ENCODE measurements at places on chromosomes 12 and 14.

GRCh38 chr12:54891717-54892478 is 37.6 kb downstream of the MUCL1 start:
- no peak for DNase-seq

DNA sequence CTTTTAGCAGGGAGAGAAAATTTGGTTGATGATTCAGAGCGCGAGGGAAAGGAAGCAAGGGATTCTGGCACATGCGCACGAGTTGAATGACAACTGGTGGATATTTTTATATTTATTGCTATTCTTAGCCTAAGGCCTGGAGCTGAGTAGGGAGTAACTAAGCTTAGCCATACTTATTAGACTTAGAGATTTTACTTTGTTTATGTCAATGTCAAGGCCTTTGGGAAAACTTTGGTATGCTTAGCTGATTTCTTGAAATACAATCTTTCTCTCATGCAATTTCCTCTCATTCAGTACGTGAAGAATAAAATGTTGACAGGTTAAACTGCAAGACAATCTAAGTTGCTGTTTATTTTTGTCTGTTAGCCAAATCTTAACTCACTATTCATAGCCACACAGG is 101.1 kb downstream of the CRADD start:
- DNase-seq, result peak; percentile 67

DNA sequence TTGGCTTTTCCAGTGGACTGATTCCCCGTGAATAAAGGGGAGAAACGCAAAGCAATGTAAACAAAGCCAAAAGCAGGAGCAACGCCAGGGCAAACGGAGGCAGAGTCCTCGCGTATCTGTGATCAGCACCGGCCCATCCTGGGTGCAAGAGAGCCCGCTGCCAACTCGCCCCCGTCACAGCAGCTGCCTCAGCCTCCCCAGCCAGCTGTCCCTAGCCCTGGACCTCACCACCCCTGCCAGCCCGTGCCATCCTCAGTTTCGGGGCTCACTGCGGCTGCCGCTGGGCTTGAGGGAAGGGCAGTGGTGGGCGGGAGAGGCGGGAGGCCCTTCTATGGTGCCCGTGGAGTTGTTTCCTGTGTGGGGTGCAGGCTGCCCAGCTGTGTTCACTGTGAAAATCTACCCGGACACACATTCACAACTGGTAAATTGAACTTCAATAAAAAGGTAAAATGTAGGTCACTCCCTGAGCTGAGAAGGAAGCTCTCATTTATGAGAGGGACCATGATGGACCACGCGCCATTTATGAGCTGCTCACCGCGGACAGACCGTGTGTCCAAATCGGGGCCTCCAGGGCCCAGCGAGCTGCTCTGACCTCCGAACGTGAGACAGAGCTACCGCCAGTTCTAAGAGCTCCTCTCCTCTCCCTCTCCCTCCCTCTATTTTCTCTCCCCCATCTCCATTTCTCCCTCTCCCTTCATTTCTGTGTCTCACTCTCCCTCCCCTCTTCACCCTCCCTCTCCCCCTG is 330.5 kb upstream of the SFSWAP start:
- DNase-seq, result no peak

DNA sequence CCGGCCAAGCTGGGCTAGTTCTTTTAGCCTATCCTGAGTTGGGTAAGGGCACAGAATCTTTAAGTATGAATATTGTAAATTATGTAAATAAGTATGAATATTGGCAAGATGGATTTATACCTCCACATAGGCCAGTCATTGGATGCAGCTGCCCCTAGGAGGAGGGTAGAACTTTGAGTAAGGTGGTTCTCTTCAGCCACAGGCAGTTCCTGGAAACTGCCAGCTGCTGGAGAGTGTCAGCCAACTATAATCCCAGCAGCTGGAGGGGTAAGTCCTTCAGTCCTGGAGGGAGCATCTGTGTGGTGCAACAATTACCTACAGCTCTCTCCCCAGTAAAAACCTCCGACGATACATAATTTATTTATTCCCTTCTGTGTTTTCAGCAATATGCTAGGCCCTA is 65.8 kb upstream of the TMPO start:
- DNase-seq, result peak; percentile 58
